Stimulated activated CD8-positive, alpha-beta memory T cell treated with anti-CD3 and anti-CD28 coated beads, Interleukin-12 subunit alpha, Interleukin-12 subunit beta, amount 100 ng/mL, for 4 hours (primary cell): ENCODE measurements at places on chromosomes 7 and 10.

- no peak for DNase-seq
These were observed 95.5 kb downstream of the EBF3 start for GRCh38 chr10:129868449-129869035.

DNA sequence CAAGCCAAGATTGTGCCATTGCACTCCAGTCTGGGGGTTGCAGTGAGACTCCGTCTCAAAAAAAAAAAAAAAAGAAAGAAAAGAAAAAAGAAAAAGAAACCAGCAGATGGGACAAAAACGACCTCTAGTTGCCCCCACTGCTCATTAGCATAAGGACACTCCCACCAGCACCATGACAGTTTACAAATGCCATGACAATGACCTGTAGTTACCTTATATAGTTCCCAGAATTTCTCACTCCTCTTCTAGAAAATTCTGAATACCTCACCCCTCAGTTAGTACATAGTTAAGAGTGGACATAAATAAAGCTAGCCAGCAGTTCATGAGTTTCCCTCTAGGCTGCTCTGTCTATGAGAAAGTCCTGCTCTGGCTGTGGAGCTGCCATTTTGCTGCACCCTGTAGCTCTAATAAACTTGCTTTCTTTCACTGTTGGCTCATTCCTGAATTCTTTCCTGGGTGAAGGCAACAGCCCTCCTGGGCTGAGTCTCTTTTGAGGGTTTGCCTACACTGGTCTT is 276.8 kb upstream of the AKR1E2 start:
- no peak for DNase-seq

DNA sequence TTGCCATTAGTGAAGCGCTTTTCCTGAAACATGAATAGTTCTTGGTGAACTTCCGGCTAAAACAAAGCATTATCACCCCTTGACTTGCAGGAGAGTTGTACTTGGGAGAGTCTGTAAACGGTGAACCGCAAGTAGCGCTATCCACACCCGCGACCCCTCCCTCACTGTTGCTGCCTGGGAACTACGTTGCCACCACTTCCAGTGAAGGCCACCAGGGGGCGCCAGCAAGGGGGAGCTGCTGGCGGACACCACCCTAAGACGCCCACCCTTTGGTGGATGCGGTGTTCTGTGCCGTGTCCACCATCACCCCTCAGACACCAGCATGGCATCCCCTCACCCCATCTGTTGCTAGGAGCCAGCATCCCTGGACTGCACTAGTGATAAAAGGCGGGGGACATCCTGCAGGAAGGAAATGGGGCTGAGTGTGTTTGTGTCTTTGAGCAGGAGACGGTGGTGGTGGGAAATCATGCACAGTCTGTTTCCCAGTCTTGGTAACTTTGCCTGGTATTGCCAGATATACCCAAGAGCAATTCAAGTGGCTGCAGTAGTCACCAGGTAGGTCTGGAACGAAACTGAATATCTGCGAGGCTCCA is 298.2 kb downstream of the FRMD4A start:
- no peak for DNase-seq

- DNase-seq, result no peak
These were observed 359.2 kb upstream of the AOAH start for GRCh38 chr7:37083311-37084096.

DNA sequence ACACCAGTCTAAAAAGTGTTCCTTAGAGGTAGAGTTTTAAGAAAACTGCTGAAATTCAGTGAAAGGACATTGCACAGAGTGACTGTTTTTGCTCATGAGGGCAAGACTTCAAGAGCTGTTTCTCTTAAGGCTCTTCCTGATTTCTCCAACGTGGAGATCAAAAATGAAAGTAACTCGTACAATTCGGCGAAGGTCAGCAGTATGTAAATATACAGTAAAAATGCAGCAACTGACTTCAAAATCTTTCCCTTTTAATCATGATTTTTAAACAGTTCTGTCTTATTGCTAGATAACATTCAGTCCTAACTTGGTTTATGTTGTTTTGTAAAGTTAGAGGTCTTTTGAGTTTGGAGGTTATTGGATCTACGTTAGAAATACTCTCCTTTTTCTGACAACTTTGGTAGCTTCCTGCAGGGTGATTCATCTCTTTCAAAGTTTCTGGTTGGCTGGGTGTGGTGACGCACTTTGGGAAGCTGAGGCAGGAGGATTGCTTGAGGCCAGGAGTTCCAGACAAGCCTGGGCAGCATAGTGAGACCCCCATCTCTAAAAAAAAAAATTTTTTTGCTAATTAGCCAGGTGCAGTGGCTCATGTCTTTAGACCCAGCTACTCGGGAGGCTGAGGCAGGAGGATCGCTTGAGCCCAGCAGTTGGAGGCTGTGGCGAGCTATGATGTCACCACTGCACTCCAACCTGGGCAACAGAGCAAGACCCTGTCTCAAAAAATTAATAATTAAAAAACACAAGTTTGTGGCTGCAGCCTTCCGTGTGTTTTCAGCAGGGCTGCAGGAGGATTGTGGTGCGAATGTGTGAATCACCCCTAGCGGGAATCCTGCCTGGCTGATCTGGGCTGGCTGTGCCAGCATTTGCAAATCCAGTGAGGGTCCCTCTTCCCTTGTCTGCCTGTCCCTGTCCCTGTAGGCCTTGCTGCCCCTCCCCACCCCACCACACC is 29.2 kb upstream of the AP5Z1 start:
- DNase-seq, result no peak

DNA sequence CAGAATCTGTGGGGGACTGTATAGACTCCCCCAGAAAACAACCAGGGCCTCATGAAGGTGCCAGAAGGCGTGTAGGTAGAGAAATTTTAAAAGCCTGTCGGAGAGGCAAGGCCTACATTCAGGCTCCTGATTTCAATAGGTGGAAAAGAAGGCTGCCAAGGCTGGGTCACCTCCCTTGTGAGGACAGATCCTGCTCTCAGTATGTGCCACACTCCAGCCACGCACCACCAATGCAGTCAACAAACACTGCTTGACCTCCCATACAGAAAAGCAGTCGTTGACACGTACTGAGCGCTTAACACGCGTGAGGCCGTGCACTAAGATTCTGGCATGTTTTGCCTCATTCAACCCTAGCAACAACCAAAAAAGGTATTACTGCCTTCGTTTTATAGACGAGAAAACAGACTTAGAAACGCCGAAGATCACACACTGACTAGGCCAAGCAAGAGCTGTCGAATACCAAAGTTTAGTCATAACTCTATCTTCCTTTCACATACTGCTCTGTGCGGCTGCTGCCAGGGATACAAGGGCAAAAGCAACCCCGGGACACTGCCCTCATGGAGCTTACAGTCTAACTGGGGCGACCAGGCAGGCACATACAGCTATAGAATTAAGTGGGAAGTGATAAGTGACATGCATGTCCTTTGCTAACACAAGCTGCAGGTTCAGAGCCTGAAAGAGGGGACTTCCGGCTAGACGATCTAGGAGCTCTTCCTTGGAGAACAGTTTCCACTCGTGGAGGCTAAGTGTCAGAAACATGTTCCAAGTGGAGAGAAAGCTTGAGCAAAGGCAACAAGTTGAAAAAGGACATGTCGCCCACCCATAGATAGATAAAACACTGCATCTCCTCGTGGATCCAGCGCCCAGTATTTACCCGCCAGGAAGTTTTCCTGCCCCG is 797 bp upstream of the NKX2-3 start:
- no peak for DNase-seq
